ENCODE measurements at places on chromosomes 5 and 9.

DNA sequence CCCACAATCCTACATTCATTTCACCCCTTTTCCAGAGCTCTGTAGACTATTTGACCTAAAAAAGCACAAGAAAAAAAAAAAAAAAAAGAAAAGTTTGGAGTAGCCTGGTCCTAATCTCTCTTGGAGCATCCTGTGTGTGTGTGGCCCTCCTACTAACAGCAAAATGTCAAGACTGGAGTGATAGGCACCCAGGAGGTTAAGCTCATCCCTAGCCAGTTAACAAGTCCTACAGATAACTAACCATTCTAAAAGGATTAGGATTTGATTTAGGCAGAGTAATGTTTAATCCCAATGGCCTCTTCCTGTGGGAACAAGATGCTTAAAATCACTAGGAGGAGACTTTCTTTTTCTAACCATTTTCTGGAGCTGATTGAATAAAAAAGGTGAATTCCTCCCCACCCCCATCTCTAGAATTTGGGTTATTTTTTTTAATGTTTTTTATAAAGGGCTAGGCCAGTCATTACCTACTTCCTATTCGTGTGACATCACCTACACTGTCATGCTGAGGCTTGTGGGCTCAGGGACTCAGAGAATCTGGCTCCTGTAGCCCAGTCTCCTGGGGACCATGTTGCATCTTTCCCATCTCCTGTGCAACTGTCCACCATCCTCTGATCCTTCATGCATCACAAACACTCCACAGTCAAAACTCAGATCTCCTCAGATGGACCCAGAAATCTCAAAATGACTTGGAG lies 43.2 kb upstream of the NR3C1 start:
- DNase-seq, result no peak

DNA sequence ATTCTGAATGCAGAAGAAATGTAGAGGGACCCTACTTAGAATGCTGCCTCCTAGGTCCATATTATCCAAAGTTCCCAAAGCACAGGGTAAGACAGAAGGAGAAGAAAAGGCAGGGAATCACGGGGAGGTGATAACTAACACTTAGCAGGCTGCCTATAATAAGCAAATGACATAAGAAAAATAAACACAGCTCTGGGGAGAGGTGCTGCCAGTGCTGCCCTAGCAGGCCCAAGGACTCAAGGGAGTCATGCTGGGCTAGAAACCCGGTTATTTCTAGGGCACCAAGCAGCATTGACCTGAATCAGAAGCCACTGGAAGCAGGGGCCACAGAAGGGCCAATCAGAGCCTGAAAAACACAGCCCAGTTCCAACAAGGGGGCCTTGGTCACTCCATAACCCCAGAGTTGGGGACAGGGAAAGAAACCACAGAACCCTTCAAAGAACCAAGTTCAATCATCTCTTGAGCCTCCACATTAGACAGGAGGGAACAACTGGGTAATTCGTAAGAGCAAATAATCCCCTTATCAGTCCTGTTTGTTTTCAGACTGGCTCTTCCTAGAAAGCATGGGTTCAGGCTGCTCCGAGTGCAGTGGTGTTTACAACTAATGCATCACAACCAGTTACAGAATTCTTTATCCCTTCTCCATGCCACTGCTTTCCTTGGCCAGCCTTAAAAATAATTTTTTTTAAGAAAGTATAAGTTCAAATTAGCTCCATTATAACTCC lies 24.0 kb downstream of the NRG2 start:
- no peak for DNase-seq

DNA sequence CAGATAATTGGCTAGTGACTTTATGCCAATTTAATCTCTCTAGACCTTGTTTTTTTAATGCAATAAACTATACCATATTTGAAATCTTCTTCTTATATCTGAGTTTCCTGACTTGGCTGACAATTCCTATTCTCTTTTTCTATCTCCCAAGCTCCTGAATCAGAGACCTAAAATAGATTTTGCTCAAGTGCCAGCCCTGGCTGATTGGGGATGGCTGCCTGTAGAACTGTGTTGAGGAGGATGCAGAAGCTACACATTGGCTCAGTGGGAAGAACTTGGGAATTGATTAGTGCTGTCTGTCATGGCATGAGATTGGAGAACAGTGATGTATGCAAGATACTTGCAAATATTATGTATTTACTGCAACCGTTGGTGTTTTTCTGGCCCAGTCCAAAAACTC lies 132.8 kb downstream of the INSYN2B start:
- DNase-seq, result no peak

- DNase-seq, result no peak
Measured at GRCh38 chr5:6889030-6889429, 175.8 kb downstream of the TENT4A start.

GRCh38 chr9:2179567-2179966 lies 164.4 kb downstream of the SMARCA2 start:
- DNase-seq, result no peak

DNA sequence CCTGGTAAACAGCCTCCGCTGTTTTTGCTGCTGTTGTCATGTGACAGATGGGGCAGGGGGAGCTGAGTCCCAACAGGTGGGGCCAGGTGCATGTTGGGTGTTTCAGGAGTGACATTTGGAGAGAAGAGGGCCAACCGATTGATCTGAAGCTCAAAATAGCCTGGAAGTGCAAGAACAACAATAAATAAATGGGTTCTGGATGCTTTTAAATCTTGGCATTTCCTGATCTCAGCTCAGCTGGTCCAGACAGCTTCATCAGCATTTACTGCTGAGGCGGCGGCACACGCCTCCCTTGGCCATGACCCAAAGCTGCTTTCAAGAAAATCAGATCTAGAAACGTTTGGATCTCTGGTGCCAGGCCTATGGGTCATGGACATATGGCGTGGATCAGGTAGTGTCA lies 70.5 kb downstream of the PPARGC1B start:
- DNase-seq, result no peak

- DNase-seq, result no peak
Measured at GRCh38 chr9:135228345-135228982, 141.0 kb downstream of the OLFM1 start.

- no peak for DNase-seq
Measured at GRCh38 chr5:61617039-61617438, 285.0 kb downstream of the ZSWIM6 start.

DNA sequence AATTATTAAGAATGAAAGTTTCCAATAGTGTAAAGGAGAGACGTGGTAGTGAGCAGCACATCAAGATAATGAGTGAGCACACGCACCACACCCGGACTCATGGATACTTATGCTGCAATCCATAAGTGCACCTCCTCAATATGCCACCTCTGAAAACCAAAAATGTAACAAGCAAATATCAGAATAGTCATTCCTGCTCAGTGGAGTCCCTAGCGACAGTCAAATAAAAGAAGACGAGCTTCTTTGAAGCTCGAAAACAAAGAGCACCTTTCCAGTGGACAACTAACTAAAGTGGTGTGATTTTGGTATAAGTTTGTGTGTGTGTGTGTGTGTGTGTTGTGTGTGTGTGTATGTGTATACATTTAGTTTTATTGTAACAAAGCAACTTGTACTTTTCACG lies 241.3 kb downstream of the DEPDC1B start:
- DNase-seq, result no peak

GRCh38 chr5:77770293-77771005 lies 5.7 kb downstream of the TBCA start:
- DNase-seq, result no peak

DNA sequence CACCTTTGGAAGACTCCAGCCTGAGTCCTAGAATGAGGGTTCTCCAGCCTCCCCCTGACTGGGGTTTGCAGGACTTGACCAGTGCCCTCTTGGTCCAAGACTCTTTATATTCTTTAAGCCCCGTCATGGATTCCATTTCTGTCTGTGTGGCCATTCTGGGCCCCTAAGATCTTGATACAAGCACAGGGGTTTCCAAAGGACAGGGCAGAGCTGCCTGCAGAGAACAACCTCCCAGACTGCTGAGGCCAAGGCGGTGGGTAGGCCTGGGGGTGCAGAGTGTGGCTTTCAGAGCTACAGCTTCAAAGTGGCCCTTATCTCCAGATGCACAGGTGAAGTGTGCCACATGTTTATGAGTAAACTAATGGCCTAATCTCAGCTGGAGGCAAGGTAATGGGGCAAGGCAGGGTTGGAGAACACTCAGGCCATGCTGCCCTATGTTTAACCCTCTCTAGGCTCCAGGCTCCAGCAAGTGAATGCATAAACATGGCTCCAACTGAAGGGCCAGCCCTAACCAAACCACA lies 32.1 kb downstream of the FOXI1 start:
- no peak for DNase-seq

DNA sequence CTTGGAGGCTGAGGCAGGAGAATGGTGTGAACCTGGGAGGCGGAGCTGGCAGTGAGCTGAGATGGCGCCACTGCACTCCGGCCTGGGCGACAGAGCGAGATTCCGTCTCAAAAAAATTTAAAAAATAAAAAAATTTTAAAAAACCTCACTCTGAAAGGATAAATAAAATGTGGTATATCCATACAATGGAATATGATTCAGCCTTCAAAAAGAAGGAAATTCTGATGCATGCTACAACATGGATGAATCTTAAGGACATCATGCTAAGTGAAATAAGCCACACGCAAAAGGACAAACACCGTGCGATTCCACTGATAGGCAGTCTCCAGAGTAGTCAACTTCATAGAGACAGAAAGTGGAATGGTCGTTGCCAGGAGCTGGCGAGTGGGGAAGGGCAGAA lies 8.4 kb downstream of the DBN1 start:
- DNase-seq, result no peak

- no peak for DNase-seq
Measured at GRCh38 chr5:178474562-178475184, 115.5 kb downstream of the COL23A1 start.

DNA sequence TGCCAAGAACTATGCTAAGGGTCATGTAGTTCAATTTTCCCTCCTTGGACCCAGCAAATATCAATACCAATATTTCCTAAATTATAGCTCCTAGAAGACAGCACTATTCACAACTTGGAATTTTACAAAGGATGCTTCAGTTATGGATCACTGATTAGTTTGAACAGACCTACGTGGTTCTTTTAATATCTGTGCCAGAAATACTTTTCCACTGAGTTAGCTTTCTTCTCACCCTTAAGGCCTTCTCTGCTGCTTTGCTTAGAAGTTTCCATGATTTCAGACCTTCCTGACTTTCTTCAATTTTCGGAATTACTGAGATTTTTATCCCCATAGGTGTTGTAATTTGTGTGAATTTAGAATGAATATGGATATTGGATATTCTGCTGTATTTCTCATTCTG lies 380.4 kb downstream of the PSAT1 start:
- no peak for DNase-seq

DNA sequence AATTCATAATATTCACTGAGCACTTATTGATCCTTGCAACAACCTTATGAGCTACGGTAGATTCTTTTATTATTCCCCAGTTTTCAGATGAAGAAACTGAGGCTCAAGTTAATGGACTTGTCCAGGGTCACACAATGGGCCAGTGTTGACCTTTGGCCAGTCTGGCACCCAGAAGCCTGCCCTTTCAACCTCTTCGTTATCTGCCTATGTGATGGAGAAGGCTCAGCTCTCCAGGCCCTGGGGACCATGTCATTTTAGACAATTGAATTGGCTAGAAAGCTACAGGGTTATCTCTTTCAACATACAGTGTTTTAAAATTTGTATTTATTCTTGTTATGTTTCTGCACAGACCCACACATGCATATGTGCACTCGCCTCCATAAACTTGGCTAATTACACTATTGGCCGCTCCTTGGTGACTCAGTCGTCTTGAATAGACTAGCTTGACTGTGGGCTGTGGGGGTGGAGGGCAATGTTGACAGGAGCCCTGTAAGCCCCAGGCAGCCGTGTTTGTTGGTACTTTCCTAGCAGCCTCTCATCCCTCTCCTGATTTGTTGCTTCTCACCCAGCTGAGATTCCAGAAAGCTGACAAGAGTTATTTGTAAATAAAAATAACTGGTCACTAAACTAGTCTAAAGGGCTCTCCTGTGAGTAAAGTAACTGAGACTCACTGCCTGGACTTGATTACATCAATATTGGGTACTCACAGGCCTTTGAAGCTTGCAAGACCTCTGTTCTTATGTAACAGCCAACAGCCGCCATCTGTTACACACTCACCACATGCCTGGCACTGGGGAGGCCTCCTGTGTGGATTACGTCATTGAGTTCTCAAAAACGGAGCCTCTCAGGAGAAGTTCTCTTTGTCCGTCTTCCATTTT lies 8.5 kb upstream of the ANGPTL2 start:
- DNase-seq, result no peak

- no peak for DNase-seq
Measured at GRCh38 chr9:93090091-93090655, 5.8 kb upstream of the CARD19 start.

- no peak for DNase-seq
Measured at GRCh38 chr5:76660360-76660759, 37.2 kb upstream of the F2RL2 start.

DNA sequence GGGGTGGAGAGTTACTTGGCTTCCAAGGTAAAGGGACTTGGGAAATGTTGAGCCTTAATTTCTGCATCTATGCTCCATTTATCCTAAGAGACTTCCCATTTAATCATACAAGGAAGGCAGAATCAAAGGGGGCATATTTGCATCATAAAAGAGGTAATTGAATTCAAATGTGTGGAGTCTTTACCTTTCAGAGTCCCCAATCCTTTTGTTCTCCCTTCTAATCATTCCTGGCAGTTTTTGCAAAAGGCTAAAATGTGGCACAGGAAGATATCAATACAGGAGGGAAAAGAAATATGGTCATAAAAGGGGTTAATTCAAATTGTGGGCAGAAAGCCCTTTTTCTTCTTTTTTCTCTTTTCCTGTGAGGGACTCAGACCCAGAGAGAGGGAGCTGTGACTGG lies 69.5 kb downstream of the SFXN1 start:
- DNase-seq, result no peak

DNA sequence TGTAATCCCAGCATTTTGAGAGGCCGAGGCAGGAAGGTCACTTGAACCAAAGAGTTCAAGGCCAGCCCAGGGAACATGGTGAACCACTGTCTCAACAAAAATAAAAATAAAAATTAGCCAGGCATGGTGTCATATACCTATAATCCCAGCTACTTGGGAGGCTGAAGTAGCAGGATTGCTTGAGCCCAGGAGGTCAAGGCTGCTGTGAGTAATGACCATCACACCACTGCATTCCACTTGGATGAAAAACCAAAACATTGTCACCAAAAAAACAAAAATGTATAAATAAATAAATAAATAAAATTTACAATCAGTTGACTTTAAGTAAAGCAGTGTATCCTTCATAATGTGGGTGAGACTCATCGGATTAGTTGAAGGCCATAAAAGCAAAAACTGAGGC lies 541.4 kb downstream of the CSNK1G3 start:
- no peak for DNase-seq

DNA sequence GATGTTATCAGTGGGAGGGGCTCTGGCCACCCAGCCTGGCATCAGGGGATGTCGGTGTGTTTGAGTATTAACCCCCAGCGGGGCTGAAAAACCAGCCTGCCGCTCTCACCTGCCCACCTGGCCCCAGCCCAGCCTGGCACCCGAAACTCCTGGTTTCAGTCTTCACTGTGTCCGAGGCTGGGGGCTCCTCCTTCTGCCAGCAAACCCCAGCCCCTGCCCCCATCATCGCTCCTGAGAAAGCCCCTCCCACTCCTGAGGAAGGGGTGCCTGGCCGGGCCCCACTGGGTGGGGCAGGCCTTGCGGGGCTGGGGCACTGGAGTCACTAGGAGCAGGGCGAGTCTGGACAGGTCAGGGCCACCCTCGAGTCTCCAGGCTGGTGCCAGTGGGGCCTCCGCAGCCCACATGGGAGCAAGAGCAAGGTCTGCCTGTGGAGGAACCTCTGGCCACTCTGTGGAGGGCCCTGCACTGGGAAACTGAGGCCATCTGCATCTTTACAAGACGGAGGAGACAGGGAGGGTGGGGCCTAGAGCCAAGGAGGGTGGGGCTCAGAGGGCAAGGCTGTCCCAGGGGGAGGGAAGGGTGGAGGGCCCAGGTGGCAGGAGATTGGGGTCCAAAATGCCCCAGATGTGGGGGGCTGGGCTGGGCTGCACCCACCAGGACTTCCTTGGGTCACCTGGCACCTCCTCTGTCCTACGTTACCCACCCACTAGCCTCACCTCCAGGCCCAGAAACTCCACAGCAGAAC lies 51.5 kb upstream of the NOTCH1 start:
- no peak for DNase-seq
